IPS DF 19.7 (cell line): ENCODE measurements at places on chromosomes 1 and 21.
A peak's percentile ranks its signal among the peaks of the same experiment; 100 is the strongest.

- DNase-seq: no peak
Observed at GRCh38 chr1:29687601-29688244, 451.4 kb downstream of the PTPRU start.

GRCh38 chr1:76105372-76105771 lies 30.8 kb downstream of the ST6GALNAC3 start:
- no peak for DNase-seq

- DNase-seq: no peak
Observed at GRCh38 chr1:156725683-156726280, 2.5 kb upstream of the METTL25B start.

DNA sequence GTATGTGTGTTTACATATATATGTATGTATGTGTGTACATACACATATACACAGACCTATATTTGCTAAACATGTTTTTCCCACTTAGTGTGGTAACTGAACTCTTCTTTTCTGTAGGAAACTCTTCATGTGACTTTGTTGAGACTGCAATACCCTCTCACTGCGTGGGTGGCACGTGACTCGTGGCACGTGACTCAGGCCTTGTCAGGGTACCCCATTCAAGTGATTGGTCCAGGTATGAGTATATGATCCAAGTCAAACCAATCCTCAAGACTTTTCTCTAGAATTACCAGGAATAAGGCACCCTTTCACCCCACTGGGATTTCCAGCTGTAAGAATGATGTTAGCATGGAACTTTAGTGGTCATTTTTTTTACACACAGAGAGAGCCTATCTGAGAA lies 149.2 kb upstream of the KCNK2 start:
- DNase-seq: no peak

GRCh38 chr1:218294546-218294945 lies 9.5 kb downstream of the RRP15 start:
- DNase-seq: no peak

DNA sequence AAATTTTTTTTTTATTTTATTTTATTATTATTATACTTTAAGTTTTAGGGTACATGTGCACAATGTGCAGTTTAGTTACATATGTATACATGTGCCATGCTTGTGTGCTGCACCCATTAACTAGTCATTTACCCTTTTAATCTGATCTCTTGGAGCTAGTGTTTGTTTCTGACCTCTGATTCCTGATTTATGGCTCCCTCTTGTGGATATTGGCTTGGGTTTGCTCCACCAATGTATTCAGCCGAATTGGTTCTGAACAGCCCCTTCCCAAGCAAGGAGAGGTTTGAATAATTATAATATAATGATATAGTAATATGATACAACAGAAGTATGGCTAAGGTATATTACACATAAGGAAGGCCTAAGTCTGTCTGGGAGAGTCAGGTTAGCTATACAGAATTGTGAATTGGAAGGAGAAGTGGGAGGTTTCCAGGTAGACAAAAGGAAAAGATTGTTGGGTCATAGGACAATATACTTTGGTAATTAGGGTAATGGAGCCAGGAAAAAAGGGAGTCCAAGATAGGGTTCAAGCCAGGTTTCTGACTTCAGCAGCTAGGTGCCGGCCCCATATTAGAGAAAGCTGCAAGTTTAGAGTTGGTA lies 53.1 kb upstream of the HMCN1 start:
- DNase-seq: no peak

GRCh38 chr1:162678439-162678838 lies 46.2 kb downstream of the DDR2 start:
- DNase-seq: no peak

GRCh38 chr1:41913014-41913413 lies 5.7 kb downstream of the HIVEP3 start:
- DNase-seq: no peak

DNA sequence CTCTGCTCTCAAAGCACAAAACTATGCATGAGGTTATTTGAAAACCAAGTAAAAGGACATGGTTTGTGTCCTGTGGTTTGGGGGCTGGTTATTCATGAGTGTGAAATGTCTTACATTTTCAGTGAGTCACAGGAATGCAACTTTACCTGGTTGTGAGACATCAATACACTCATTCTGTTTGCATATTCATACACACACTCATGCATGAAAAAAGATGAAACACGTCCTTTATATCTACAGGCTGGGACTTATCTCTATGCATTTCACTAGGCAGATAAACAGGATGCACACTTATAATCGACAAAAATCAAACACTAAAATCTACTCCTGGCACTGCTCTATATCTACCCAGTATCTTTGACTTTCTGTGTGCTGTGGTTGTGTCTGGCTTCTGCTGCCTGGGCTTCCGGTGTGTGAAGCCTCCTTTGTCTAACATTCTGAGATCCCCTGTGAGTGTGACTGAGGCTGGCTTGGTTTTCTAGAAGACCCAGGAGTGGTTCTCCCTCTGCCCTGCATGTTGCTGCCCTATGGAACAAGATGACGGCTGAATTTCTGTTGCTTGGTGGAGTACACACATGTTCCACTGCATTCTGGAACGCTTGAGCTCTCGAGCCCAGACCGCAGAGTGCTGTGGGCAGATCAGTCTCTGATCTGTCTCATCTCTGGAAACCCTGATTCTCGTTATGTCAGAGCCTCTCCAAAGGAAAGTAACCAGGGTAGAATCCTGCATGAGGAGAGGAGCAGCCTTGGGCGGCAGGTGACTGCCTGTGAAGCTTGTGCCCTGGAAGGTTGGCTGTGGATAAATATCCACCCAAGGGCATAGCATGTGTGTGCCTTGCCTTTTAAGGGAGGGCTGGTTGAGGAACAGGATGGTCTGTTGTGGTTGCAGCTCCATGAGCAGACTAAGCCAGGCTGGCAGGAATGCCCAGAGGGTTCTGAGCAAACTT lies 19.7 kb upstream of the FASLG start:
- no peak for DNase-seq

GRCh38 chr1:225888289-225888897 lies 553 bp downstream of the LEFTY1 start:
- no peak for DNase-seq

GRCh38 chr1:233081735-233082134 lies 131.3 kb downstream of the NTPCR start:
- DNase-seq: no peak

DNA sequence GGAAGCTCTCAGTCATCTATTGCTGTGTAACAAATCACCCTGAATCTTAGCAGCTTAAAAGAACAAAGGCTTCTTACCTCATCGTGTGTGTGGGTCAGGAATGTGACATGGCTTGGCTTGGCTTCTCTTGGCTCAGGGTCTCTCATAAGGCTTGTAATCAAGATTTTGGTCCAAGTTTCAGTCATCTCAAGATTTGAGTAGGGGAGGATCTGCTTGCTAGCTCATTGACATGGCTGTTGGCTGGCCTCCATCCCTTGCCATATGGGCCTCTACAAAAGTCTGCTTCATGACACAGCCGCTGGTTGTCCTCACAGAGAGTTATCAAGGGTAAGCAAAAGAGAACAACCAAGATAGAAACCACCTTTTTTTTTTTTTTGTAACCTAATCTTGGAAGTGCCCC lies 207.7 kb downstream of the PTPRC start:
- no peak for DNase-seq

- DNase-seq: no peak
Observed at GRCh38 chr1:18817795-18818435, 41.5 kb downstream of the TAS1R2 start.

DNA sequence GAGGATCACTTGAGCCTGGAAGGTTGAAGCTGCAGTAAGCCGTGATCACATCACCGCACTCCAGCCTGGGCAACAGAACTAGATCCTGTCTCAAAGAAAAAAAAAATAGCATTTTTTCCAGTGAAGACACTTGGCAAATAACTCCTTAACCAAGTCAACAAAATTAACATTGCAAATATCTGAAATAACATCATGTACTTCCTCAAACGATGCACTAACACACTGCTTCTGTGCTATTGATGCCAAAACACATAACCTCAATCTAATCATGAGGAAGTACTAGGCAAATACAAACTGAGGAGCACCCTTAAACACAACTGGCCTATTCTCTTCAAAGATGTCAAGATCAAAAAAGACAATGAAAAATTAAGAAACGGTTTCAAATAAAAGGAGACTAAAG lies 32.3 kb downstream of the PABPC4 start:
- no peak for DNase-seq

- DNase-seq: no peak
Observed at GRCh38 chr1:201365251-201365650, 12.2 kb downstream of the TNNT2 start.

GRCh38 chr21:41359286-41359685 lies 2.5 kb upstream of the MX2 start:
- DNase-seq: no peak

- DNase-seq: no peak
Observed at GRCh38 chr1:2999571-2999970, 21.7 kb upstream of the ACTRT2 start.

GRCh38 chr1:230281556-230281955 lies 144.6 kb downstream of the PGBD5 start:
- DNase-seq: no peak

DNA sequence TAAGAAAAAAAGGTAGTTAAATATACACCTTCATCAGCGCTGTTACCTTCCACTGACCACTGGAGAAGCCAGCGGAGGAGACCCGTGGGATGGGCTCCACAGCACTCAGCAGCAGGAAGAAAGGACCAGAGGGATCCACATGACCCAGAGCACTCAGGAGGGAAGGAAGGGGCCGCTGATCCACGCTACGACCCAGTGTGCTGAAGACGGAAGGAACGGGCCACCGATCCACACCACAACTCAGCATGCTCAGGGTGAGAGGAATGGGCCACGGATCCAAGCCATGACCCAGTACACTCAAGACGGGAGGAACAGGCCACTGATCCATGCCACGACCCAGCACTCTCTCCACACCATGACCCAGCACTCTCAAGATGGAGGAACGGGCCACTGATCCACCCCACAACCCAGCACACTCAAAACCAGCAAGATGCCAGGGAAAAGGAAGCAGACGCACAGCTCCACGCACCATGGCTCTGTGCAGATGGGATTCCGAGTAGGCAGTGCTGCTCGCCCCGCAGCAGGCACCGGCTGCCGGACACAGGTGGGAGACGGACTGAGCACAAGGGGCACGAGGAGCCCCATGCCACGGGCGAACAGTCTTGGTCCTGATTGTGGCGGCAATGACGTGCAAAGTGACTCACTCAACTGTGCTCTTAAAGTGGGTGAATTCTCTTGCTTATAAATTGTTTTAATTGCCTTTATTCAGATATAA lies 8.7 kb downstream of the WRAP73 start:
- DNase-seq: no peak

GRCh38 chr1:208093754-208094719 lies 150.1 kb downstream of the PLXNA2 start:
- DNase-seq: peak; percentile 45

GRCh38 chr1:83917959-83918358 lies 81.0 kb downstream of the TTLL7 start:
- no peak for DNase-seq

DNA sequence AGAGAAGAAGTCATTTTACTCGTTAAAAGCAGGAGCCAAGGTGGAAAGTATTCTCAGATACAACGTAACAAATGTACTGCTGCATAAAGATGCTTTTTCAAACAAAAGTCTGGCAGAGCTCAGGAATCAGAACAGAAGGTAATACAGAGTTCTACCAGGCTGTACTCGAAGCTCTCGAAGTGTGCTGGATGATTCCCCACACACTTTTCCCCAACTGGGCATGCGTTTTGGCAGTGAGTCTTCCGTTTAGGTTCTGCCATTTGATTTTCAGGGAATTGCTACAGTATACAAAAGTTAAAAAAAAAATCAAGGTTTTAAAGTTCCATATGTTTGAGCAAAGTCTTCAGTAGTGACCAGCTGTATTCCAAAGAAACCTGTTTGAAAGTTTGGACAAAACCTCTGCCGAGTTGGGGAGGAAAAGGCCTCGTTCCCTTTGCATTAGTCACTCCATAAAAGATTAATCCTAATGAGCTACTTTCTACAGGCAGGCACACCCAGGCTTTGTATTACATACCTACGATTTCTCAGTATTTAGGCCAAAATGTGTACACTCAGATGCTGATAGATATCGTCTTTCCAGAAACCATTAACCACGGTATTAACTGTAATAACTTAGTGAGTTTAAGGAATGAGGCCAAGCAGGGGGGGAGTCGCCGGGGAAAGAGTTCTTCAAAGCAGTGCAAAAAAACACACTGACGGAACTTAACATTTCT lies 477.1 kb downstream of the LMO4 start:
- DNase-seq: no peak

DNA sequence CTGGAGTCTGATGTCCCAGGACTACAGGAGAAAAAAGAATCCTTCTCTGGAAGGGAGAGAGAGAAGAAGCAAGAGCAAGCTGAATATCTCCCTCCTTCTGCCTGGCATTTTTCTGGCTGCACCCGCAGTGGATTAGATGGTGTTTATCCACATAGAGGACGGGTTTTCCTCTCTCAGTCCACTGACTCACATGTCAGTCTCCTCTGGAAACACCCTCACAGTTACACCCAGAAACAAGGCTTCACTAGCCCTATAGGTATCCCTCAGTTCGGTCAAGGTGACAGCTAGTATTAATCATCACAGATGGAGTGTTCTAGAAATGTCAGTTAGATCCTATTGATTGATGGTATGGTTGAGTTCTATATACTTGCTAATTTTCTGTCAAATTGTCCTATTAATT lies 87.9 kb downstream of the RHOU start:
- DNase-seq: no peak

- no peak for DNase-seq
Observed at GRCh38 chr1:228374711-228375577, 31.7 kb downstream of the TRIM11 start.

DNA sequence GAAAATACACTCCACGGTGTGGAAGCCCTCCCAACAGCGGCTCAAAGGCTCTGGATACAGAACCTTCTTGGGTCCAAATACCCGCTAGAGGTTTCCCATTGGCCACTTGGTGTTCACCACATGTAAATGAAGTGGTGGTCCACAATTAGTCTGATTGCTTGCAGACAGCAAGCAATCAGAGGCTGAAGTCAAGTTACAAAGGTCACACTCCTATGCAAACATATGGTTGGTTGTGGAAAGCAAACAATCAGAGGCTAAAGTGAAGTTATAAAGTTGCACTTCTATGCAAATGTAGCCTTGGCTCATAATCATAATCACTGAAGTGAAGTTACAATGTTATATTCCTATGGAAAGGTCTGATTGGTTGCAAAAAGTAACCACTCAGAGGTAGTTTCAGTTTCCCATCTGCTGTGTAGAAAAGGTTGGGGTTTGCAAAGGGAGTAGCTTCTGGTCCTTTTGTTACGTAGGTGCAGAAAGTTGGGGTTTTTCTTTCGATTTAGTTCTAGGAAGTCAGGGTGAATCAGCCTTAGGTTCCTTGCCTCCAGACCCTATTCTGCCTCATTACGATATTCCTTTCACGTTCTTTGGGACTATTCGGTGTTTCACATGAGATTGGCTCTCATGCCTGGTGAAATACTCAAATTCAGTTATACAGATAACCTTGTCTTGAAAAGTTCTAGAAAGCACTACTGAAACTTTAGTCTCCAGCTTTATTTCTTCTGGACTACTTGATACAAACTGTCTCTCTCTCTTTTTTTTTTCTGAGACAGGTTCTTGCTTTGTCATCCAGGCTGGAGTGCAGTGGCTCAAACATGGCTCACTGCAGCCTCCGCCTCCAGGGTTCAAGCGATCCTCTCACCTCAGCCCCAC lies 36.7 kb upstream of the MTF2 start:
- DNase-seq: no peak

- no peak for DNase-seq
Observed at GRCh38 chr1:34792868-34793727, at the start of gene GJA4. Gene GJA4, plus strand, starts transcription at chr1:34792999. Its CDS starts 1,215 bp downstream, at chr1:34794214.

GRCh38 chr1:93549811-93550210 lies 101.9 kb downstream of the FNBP1L start:
- DNase-seq: no peak
